ENCODE measurements at places on chromosomes 1 and 21.

GRCh38 chr1:156560585-156561163 lies 11.7 kb downstream of the IQGAP3 start:
- no peak for DNase-seq

DNA sequence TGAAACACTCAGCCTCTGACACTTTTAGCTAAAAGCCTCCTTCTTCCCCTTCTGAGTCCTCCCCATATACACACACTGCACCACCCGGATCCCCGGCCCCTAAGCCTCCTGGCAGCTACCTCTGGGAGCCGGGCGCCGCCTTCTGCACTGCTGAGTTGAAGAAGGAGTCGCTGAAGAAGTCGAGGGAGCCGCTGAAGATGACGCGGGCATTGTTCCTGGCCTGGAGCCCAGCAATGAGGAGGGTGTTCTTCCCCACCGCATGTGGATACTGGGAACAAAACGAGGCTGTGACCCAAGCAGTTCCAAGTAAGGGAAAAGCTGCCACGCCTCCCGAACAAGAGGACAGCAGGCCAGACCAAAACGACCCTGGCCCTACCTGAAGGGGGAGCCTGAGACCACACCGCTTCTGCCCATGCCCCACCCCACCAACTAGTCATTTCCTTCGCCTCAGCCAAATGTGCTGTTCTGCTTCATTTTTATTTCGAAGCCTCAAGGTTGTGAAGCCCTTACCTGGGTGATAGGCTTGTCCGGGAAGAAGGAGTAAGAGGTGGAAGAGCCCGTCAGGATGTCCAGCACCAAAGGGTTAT lies 7.0 kb downstream of the DDOST start:
- DNase-seq, result no peak

DNA sequence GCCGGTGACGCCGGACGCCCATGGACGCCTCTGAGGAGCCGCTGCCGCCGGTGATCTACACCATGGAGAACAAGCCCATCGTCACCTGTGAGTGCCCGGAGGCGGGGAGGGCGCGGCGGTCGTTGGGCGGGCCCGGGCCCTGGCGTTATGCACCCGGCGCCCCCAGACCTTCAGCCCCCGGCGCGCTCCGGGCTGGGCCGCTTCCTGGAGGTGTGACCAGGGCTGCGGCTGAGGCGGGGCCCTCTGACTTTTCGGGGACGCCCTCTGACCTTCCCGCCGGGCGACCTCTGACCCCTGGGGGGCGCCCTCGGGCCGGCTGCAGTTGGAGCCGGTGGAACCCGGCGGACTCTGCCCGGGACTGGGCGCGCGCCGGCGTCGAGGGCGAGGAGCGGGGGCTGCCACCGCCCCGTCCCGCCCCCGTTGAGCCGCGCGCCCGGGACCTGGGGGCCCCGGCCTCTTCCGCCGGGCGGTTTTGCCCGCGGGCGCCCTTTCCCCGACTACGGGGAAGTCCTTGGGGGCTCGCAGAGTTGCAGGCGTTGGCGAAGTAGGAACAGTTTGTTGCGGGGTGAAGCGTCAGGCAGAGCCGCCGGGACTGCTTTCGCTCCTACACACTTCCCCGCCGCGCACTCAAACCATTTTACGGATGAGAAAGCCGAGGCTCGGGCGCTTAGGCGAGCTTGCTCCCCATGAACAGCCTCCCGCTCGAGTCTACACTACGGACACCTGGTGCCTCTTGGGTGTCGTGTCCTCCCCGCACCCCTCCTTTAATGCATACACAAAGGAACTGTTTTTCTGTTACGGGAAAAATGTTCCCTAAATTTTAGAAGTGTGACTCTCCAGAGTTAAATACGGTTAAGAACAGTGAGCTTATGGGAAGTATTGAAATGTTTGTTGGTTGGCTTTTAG lies 618 bp downstream of the TRAPPC10 start:
- no peak for DNase-seq

GRCh38 chr1:6519491-6519934 lies 28.0 kb upstream of the PLEKHG5 start:
- no peak for DNase-seq

DNA sequence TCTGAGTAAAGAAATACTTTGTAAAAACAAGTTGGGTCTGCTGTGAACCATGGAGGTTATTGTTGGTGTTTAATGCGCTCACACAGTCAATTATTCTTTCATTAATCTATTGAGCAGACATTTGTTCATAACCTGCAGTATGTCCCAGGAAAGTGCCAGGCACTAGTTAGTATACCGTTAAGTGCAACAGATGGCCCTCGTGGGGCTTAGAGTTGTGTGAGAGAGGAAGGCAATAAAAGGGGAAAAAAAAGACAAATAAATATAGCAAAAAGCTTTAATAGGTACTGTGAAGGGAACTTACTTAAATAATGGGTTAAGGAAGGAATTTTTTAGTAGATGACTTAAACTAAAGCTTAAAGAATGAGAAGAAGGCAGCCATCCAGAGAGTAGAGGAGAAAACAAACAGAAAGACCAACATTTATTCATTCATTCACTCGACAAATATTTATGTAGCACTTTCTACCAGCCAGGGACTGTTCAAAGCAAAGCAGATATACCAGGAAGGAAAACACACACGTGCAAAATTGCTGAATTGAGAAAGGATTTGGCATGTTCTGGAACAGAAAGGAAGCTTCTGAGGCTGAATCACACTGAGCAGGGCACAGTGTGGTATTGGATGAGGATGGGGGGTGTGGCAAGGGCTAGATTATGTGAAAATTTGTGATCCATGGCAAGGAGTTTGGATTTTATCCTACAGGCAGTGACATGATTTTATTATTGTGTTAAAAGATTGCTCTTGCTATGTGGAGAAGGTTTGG lies 296.1 kb upstream of the SGIP1 start:
- DNase-seq, result no peak

DNA sequence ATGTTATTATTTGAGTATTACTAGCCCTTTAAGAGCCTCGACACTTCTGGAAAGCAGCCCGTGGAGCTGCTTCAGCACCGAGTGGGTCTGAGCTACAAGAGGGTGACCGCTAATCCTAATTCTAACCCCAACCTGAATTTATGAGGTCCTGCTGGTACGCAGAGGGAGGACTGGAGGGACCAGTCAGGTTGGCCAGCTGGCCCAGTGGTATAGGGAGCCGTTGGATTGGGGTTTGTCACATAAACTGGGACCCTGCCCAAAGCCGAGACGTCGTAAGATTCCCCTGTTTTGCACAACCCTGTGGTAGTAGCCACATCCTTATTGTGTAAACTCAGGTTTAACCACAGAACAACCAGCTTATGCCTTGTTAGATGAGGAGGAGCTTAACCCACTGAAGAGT lies 60.8 kb upstream of the F3 start:
- DNase-seq, result peak; percentile 24

DNA sequence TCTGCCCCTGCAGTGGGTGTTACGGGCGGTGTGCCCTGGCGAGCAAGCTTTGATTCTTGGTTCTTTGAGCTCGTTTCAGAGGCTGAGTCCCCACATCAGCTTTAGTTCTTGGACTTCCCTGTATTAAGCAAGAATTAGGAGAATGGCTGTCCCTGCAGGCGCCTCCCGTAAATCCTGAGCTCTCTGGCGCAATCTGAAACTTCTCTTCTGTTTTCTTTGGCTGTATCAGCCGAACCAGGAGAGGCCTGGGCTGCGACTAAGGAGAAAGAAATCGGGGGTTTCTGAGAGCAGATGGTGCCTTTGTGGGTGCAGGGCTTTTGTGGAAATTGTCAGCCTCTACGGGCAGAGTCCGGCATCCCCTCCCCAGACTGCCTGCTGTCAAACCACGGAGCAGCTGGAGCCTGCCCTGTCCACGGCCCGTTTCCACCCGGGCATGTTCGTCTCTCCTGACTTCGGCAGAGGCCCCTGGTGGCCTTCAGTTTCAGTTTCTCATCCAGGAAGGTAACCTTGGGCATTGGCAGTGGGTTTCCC lies 17.9 kb downstream of the CSTB start:
- DNase-seq, result peak; percentile 54

DNA sequence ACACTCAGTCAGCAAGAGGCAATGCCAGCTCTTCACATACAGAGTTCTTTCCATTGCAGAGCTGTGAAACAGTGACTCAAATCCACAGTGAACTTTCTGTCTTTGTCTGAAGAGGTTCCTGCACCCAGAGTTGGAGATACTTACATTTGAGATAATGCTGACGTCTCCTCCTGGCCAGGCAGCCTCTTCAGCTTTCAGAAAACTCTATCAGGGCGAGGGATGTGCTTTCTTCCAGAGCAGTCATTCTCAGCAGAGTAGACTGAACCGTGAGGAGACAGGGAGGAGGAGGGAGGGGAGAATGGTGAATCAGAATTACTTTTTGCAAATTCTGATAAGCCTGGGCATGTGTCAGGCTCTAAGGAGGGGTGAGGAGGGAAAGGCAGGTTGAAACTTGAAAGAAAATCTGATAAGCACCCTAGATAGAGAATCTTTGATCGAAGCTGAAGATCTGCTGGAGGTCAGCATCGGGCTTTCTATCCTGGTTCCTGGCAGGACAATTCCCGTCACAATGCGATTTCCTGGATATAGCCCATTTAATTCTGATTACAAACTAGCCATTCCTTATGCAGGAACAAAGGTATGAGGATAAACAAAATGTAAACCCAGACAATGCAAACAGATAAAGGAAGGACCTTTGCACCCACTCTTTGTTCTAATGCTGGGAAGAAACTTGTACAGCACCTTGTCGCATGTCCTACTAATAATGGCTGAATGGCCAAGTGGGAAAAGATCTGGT lies 18.9 kb upstream of the NID1 start:
- no peak for DNase-seq

DNA sequence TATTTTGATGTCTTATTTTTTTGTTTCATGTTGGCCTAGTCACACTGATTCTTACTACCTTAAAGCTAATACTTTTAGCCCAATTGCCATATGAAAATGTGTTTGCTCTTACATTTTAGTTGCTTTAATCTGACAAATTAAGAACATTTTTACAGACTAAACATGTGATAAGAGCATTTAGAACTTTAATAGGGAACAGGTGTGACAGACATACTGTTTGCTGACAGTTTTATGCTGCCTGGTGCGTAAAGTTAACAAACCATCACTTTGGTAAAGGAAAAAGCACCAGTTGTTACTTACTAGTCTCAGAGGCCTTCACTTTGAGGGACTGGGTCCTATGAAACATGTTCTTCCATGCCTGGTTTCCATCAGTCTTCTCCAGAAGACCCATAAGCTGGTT lies 14.7 kb downstream of the CMPK1 start:
- no peak for DNase-seq

DNA sequence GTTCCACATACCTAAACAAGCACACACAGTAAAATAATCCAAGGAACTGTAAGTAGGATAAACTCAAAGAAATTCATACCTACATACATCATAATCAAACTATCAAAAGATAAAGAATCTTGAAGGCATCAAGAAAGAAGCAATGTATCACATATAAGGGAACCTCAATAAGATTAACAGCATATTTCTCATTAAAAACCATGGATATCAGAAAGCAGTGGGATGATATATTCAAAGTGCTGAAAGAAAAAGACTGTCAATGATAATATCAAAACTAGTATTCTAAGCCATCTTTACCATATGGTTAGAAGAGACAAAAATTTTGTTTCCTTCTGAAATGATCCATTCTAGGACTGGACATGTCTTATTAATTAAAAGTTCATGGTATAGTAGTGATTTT lies 37.1 kb upstream of the ADAM30 start:
- DNase-seq, result no peak

DNA sequence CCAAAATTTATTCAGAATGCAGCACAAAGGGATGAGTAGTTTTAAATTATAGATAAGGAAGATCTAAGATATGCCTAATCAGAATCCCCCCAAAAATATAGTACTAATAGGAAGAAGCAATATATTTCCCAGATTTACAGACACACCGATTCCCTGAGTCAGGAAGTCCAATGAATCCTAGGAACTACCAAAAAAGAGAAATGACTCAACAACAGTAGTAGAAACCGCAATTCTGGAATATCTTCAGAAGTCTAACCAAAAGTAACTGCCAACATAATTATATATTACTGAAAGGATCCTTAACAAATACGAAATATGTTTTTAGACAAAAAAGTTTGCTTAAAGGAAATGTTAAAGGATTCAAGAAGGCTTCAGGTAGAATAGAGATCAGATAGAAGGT lies 10.3 kb downstream of the AHCTF1 start:
- peak; percentile 10 for DNase-seq

GRCh38 chr1:23537296-23537973 lies 6.4 kb upstream of the E2F2 start:
- DNase-seq, result peak; percentile 77

- DNase-seq, result no peak
These were observed 11.6 kb downstream of the MED18 start for GRCh38 chr1:28340221-28340974.

GRCh38 chr21:43716376-43717165 lies 2.4 kb upstream of the PDXK start:
- peak; percentile 45 for DNase-seq

- DNase-seq, result no peak
These were observed 1325.8 kb upstream of the PRMT6 start for GRCh38 chr1:105730701-105731100.

GRCh38 chr1:100361511-100362089 lies 9.3 kb downstream of the CDC14A start:
- DNase-seq, result no peak

DNA sequence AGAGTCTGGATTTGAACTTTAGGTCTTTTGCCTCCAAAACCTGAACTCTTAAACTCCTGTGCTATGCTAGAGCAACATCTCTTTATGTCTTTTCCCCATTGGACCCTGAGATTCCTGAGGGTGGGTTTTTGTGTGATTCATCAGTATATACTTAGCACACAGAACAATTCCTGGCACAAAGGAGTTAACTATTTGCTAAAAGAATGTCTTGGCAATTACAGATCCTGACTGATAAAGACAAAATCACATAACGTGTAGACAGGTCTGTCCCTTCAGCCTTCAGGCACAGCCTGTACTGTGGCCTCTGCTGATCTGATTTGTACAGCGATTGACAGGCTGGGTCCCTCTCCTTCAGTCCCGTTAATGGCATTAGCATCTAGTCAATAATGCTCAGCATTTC lies 162.4 kb upstream of the BEND5 start:
- peak; percentile 80 for DNase-seq
